ENCODE measurements at places on chromosomes 3 and 15.

DNA sequence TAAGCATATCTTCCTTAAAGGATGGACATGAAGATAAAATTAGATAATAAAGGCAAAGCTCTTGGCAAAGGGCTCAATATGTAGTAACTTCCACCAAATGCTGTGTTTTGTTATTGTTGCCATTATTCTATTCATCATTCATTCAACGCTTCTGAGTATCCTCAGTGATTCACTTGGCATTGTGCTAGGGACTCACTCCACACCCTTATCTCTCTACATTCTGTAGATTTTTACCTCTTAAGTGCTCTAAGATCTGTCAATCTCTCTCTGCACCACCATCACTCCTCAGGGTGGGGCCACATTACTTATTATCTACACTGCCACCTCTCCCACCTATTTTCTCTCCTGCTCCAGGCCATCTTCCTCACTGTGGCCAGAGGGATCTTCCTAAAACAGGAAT lies 51.2 kb downstream of the SH3GL3 start:
- DNase-seq = no peak

DNA sequence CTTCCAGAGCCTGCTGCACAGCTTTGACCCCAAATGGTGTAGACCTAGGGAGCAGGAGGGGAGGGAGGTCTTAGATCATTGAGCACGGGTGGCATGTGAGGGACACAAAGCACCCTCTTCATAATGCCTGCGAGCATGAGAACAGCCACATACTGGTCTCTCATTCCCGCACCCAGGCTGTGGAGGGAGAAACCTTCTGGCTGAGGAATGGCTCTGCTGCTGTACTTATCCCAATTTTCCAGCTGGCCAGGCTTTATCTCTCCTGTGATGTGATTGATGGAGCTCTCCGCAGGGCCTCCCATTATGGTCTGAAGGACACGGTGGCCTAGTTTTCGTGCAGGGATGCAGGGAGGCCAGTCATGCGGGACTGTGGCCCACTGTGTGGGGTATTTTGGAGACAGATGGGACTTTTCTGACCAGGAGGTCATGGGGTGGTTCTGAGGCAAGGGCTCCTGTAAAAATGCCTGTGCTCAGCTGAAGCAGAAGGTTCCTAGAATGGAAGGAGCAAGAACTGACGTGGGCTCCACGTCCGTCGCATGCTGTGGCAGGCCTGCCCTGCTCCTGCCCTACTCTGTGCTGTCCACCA lies 251.5 kb downstream of the PLCL2 start:
- DNase-seq = no peak

- DNase-seq = no peak
These were observed 38.6 kb upstream of the NANOGP8 start for GRCh38 chr15:35123743-35124142.

- no peak for DNase-seq
These were observed 61.1 kb downstream of the SLC12A8 start for GRCh38 chr3:125151442-125151817.

Data from NCI-H526 treated with DMSO at 0.1 percent for 48 hours (cell line).